ENCODE measurements at places on chromosomes 12 and 14.

- no peak overlapping the region for H3K27ac ChIP-seq
- H3K36me3 ChIP-seq: no peaks in the 10 kb centered on the region
- H3K4me3 ChIP-seq: no peak overlapping the region
- peaks cover 36% of the 10 kb centered on the region for H3K4me1 ChIP-seq
Measured at GRCh38 chr14:105089746-105090492, 24.7 kb upstream of the GPR132 start.

DNA sequence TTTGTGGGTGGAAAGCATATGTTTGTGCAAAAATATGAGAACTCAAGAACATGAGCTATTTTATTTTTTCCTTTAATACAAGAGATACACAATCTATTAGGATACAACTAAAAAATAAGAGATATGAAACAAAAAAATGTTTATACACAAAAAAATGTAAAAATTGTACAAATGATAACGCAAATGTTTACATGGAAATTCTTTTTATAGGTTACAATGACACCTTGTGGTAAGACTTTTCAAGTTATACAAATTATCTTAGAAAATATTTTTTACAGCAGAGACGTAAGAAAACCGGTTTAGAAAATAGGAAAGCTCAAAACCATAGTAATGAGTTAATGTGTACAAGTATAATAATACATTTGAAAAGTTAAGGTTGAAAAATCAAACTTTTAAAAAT, 25.5 kb downstream of the CEP83 start:
- H3K27ac ChIP-seq: peak overlapping the region; percentile 98
- DNase-seq: no peak
- H3K4me3 ChIP-seq: no peak overlapping the region
- H3K4me1 ChIP-seq: peaks cover 31% of the 10 kb centered on the region
- peaks cover 29% of the 10 kb centered on the region for H3K36me3 ChIP-seq

DNA sequence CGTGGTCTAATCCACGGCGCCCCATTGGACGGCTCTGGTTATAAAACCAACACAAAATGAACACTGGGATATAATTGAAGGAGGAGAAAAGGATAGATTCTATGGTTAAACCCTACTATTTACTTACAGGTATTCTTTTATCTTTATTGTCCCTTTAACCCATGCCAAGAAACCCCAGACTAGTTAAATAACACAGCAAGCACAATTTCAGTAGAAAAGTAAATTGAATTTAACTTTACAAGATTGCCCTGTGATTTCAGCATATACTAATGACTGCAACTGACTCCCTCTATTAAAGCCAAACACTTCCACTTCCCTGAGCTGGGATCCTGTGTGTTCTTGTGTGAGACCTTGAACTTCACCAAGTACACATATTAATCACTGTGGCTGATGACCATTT, 45.3 kb downstream of the BCL11B start:
- no peak overlapping the region for H3K27ac ChIP-seq
- H3K4me1 ChIP-seq: peaks cover 34% of the 10 kb centered on the region
- H3K27me3 ChIP-seq: no peaks in the 10 kb centered on the region
- DNase-seq: no peak
- H3K36me3 ChIP-seq: no peaks in the 10 kb centered on the region

- no peak overlapping the region for H3K4me3 ChIP-seq
- no peak for DNase-seq
- H3K36me3 ChIP-seq: no peaks in the 10 kb centered on the region
- H3K27me3 ChIP-seq: peaks cover 47% of the 10 kb centered on the region
- H3K27ac ChIP-seq: no peak overlapping the region
Measured at GRCh38 chr14:77178656-77179055, 2.9 kb upstream of the TMEM63C start.

DNA sequence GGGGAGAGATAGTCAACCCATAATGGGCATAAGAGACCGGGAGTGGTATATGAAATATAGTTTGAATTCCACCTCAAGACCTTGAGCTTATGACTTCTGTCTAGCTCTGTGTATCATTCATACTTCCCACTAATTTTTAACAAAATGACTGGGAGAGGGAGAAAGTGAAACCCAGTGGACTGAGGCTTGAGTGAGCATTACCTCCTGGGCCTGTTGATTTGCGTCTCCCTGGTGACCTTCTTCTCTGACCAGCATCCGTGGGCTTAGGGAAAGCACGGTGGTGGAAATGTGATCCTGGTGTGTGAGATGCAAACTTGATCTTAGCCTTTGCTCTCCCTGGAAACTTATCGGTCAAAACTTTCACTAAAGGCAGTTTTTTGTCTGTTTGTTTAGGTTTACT, 207.9 kb upstream of the BCL2L14 start:
- H3K27ac ChIP-seq: peak overlapping the region; percentile 37
- peaks cover 17% of the 10 kb centered on the region for H3K4me1 ChIP-seq
- H3K27me3 ChIP-seq: no peaks in the 10 kb centered on the region
- H3K36me3 ChIP-seq: peaks cover 48% of the 10 kb centered on the region

DNA sequence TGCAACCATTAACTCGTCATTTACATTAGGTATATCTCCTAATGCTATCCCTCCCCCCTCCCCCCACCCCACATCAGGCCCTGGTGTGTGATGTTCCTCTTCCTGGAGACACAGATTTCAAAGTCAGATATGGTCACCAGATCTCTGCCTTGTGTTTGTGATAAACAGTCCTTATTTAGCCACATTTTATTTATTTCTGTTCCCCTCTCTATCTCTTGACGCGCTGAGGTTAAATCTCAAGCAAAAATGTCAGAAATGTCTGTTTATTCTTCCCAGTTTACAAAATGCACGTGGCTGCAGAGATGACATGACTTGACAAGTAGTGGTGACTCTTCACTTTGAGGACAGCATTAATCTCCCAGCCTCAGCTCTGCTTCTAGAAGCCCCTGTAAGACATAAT, 11.5 kb upstream of the RASSF3 start:
- no peak for DNase-seq
- no peaks in the 10 kb centered on the region for H3K27me3 ChIP-seq
- H3K27ac ChIP-seq: no peak overlapping the region
- H3K4me1 ChIP-seq: peaks cover 3% of the 10 kb centered on the region
- H3K4me3 ChIP-seq: no peak overlapping the region

Measured in mesothelial cell of epicardium (in vitro differentiated cells).